ENCODE measurements at places on chromosomes 5 and 9.

DNA sequence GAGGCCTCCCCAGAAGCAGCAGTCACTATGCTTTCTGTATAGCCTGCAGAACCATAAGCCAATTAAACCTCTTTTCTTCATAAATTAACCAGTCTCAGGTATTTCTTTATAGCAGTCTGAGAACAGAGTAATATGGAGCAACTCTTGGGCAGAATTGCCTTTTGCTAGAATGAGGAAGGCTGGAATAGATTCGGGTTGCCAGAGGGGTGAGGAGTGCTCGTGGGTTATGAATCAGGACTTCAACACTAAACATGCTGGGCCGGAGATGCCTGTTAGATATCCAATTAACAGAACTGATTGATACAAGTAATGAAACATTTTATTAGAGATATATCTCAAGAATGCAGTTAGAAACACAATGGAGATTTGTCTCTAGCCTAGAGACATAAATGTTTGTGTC lies 140.9 kb upstream of the MAP3K1 start:
- DNase-seq, result no peak

DNA sequence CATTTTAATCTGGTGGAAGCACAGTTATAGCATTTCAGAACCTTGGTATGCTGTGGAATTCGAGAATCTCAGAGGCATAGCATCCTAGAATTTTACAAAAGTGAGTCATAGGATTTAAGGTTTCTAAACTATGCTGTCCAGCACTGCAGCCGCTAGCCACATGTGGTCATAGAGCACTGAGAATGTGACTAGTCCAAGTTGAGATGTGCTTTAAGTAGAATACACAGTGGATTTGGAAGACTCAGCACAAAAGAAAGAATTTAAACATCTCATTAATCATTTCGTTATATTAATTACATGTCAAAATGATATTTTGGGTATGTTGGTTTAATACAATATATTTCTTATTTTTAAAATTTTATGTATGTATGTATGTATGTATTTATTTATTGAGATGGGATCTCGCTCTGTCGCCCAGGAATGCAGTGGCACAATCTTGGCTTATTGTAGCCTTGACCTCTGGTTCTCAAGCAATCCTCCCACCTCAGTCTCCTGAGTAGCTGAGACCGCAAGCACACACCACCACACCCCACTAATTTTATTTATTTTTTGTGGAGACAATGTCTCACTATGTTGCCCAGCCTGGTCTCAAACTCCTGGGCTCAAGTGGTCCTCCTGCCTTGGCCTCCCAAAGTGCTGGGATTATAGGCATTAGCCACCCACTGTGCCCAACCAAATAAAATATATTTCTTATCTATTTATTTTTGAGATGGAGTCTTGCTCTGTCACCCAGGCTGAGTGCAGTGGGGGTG lies 20.4 kb upstream of the RPS14 start:
- no peak for DNase-seq

GRCh38 chr9:135037521-135038250 lies 49.8 kb upstream of the OLFM1 start:
- DNase-seq, result no peak

DNA sequence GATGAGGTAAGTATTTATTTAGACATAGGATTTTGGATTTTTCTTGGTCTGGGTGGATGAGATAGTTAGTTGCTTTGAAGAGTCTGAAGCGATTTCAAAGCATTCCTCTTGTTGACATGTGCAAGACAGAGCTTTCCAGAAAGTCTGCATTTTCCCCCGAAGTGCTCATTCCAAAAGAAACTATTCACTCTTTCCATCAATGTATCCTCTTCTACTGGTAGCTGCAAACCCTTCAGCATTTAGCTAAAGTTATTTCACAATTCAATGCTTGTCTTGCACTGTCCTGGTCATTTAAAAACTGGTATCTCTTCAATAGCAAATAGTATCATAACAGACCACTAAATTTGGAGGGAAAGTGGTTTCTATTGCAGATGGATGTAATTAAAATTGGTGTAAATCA lies 13.0 kb downstream of the NREP start:
- no peak for DNase-seq

GRCh38 chr9:111233963-111234362 lies 96.1 kb downstream of the OR2K2 start:
- DNase-seq, result no peak

DNA sequence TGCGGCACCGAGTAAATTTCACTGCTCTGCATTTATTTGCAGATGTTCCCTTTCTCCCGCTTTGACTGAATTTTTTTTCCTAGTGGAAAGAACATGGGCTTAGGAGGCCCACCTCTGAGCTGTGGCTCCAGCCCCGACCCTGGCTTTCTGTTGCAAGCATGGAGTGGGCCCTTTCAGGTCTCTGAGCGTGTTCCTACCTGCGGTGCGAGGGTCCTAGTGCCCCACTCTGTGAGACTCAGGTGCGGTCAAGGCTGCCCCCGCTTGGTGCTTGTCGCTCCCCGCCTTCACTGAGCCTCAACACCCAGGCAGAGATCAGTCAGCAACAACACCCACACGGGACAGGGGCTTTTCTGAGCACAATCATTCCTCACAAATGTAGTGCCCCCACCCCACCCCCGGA lies 32.0 kb downstream of the SLC6A3 start:
- DNase-seq, result no peak

DNA sequence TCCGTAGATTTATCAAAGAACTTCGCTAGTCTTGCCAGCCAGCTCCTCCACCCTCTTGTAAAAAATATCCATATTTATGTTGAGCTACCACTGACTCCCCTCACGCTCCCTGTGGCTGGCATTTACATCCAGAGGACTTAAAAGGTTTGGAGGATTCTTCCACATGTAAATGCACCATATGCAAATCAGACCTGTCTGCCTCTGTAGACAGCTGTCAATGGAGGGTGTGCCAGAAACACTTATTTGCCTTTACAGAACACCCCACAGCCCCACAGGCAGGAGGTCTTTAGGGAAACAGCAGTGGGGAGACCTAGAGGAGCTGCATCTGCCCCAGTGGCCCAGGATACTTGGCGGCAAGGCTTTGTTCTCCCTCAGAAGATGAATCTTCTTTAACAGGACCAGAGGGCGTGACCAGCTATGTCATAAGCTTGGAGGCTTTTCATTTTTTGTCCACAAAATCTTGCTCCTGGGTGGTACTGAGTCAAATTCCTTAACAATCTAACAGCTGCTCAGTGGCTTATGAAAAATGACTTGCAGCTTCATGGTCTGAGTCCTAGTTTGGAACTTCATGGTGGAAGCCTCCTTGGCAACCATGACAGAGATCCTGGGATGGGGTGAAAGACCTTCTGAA lies 535.8 kb downstream of the EBF1 start:
- DNase-seq, result no peak

Data from NCI-H2171 treated with DMSO at 0.1 percent for 48 hours (cell line).